T-helper 17 cell (primary cell): ENCODE measurements at places on chromosomes 1 and 21.

DNA sequence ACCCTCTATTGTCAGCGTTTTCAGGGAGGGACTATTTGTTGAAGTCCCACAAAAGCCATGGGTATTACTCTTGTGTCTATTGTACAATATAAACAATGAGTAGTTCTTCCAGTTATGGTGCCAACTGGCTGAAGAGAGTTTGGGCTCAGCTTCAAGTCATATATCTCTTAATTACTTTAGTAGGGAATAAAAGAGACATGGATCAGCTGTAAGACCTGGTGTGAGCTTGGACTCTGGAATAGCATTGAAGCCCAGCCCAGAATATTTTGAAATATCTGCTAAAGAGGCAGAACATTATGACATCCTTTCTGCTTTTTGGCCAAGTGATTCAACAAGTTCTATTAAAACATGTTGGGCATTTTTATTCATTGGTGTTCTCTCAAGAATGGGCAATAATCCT lies 224.9 kb downstream of the BACH1 start:
- no peak for DNase-seq

GRCh38 chr1:96741335-96741734 lies 19.8 kb downstream of the PTBP2 start:
- DNase-seq: no peak

GRCh38 chr21:34018185-34018584 lies 55.2 kb upstream of the MRPS6 start:
- no peak for DNase-seq

DNA sequence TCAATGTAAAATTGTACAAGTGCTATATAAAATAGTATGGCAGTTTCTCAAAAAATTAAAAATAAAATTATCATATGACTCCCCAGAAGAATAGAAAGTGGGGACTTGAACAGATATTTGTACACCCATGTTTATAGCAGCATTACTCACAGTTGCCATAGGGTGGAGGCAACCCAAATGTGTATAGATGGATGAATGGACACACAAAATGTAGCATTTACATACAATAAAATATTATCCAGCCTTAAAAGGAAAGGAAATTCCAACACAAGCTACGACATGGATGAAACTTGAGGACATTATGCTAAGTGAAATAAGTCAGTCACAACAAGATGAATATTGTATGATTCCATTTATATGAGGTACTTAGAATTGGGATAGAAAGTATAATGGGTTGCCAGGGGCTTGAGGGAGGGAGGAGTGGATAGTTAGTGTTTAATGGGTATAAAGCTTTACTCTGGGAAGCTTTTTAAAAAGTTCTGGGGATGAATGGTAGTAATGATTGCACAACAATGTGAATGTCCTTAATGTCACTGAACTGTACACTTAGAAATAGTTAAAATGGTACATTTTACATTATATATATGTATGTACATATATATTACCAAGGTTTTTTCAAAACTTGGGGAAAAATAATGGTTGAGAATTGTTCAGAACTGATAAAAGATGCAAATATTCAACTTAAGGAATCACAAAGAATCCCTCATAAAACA lies 53.0 kb upstream of the ADORA3 start:
- DNase-seq: no peak

DNA sequence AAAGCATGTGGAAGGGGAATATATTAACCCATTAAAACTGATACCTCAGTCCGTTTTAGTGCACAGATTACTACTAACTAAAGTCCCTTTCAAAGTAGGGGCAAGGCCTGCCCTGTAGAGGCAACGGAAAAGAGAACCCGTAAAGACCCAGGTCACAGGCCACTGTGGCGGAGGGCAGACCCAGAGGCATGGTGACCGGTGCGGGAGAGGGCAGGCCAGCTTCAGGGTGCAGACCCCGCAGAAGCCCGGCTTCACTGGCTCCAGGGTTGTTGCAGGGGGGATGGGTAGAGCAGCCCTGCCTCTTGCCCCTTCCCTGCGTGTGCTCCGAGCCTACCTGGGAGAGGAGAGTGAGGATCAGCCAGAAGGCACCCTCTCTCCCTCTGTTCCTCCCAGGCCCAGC lies 17.7 kb downstream of the CNTN2 start:
- no peak for DNase-seq

DNA sequence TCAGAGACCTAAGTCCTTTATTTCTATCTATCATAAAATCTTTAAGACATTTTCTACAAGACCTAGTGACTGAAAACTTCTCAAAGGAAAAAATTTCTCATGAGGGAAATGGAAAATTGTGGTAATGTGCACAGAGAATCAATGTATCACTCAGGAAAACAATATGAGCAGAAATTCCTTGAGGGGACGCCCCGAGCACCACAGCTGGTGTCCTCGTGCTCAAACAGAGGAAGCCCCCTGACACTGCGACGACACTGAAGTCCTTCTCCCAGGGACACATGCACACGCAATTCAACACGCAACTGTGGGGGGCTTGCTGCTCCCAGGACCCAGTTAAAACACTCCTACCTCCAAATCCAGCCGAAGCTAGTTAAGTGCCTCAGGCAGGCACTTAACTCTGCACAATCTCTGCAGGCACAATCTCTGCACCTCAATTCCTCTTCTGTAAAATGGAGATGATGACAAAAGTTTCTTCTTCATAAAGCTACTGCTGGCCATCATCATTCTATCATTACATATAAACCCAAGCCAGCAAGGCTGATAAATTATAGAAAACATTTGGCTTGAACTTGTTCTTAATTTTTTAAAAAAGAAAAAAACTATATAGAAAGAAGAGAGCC lies 16.0 kb downstream of the ZBTB17 start:
- DNase-seq: no peak

DNA sequence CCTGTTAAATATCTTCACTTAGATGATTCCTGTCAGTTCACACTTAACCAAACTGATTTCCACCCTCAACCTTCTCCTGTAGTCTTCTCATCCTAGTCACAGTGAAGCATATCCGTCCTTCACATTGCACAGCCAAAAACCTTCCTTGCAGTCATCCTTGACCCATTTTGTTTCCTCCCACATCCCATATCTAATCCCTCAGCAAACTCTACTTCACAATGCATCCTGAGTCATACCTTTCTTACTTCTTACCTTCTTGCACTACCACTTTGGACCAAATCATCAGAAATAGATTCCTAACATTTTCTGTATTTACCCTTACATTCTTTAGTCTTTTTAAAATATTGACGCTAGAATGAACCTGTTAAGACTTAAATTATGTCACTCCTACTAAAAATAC lies 86.9 kb downstream of the OLFML2B start:
- DNase-seq: no peak

GRCh38 chr1:181588631-181589030 lies 105.3 kb downstream of the CACNA1E start:
- DNase-seq: no peak

DNA sequence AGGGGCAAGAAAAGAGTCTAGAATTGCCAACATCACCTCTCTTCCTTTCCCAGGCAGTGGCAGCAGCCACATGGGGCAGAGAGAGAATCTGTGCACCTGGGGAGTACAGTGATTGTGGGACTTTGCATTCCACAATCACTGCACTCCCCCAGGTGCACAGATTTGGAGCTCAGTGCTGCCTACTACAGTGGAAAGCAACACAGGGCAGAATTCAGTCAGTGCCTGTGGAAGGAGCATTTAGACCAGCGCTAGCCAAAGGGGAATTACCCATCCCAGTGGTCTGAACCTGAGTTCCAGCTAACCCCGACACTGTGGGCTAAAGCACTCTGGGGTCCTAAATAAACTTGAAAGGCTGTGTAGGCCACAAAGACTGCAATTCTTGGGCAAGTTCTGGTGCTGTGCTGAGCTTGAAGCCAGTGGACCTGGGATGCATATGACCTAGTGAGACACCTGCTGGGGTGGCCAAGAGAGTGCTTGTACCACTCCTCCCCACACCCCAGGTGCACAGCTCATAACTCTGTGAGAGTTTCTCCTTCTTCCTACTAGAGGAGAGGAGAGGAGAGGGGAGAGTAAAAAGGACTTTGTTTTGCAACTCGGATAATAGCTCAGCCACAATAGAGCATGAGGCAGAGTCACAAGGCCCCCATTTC lies 50.3 kb downstream of the NUP210L start:
- no peak for DNase-seq

DNA sequence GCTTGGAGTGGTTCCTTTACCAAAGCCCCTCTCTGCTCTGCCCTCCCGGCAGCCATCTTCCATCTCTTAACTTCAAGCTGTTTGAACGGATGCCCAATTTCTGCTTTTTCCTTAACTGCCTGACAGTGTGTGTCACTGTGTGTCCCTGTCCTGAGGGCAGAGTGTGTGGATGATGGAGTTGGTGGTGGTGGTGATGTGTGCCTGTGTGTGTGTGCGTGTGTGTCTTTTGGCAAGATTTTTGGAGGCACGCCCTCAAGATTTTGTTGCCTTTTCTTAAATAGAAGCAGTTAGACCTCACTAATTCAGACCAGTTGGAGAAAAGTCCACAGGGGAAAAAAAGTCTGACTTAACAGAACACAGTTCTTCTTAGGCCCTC lies 30.3 kb downstream of the SERTAD4 start:
- no peak for DNase-seq

- DNase-seq: no peak
Measured at GRCh38 chr1:152107031-152107983, 7.9 kb downstream of the TCHH start.

GRCh38 chr21:38486706-38487105 lies 11.6 kb downstream of the ERG start:
- no peak for DNase-seq

- DNase-seq: peak; percentile 48
Measured at GRCh38 chr1:182595641-182596240, 6.7 kb upstream of the RNASEL start.

DNA sequence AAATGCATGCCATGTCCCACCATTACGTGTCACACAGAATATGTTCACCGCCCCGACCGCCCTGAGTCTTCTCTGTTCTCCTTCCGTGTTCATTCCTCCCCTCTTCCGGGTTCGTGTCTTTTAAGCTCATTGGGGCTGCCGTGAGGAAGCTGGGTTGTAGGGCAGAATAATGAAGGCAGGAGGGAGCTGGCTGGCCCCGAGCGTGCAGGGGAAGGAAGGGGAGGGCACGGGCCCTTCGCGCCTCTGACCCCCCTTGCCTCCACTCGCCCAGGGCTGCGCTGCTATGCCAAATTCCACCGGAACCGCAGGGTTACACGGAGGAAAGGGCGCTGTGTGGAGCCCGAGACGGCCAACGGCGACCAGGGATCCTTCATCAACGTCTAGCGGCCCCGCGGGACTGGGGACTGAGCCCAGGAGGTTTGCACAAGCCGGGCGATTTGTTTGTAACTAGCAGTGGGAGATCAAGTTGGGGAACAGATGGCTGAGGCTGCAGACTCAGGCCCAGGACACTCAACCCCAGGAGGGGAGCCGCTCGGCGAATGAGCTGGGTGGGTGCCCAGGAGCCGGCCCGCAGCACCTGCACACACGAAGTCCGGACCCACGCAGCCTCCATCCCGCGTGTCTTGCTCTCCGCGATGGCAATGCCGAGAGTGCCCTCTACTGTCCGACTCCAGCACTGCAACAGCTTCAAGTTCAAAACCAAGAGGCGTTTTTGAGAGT lies 16.5 kb upstream of the AGTRAP start:
- DNase-seq: peak; percentile 85

- peak; percentile 50 for DNase-seq
Measured at GRCh38 chr1:31422505-31423319, 9.7 kb downstream of the SERINC2 start.

- no peak for DNase-seq
Measured at GRCh38 chr21:31555741-31556191, 103.7 kb upstream of the SOD1 start.

DNA sequence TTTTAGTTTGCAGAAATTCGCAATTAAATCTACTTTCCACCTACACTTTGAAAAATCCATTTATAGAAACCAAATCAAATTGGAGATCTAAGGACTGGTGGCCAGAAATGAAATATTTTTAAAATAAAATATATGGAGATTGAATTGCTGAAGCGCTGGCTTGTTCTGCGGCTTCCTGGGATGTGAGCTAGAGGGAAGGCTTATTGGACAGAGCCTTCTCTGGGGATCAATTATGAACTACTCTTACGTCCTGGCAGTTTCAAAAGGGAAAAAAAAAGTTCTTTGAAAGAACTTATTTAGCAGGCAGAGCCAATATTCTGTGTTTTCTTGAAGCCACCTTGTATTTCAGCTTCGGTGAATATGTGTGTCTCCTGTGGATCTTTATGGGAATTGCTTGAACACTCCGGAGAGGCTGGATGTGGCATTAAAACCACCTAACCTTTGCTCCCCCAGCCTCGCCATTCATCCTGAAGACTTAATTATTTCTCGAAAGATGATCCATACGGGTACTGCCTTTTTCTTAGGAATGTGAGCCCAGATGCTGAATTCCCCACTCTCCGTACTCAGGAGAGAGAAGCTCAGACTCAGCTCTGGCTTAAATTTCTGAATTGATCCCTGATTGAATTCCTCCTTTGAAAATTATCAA lies 478.9 kb upstream of the VAMP3 start:
- no peak for DNase-seq

DNA sequence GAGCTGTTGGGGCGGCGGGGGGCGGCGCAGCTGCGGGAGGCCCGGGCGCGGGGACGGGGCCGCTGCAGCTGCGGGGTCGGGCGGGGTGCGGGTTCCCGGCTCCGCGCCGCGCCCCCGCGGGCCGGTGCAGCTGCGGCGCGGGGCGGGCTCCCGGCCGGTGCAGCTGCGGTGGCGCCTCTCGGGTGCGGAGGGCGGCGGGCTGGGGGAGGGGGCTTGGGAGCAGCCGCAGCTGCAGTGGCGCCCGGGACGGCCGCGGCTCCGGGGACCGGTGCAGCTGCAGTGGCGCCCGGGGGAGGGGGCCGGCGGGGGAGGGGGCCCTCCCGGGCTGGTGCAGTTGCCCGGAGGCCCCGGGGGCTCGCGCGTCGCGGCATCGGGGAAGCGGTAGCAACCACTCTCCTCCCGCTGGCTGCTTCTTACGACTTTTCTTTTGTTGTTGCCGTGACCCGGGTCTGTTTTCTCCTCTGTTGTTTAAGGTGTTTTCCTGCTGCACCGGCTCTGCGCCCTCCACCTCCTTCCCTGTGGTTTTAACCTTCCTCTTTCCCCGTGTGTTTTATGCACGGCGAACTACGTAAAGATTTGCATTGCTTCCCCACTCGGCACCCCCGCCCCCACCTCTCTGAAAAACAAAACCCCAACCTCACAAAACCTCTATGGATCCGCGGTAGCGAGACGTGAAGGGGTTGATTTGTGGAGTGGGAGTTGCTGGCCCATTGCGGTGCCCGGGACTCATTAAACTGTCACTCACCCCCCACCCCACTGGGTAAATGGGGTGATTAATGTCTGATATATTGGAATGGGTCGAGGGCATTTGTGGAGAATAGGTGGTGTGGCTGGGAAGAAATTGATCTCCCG lies 1.7 kb upstream of the ZBTB18 start:
- DNase-seq: peak; percentile 34

DNA sequence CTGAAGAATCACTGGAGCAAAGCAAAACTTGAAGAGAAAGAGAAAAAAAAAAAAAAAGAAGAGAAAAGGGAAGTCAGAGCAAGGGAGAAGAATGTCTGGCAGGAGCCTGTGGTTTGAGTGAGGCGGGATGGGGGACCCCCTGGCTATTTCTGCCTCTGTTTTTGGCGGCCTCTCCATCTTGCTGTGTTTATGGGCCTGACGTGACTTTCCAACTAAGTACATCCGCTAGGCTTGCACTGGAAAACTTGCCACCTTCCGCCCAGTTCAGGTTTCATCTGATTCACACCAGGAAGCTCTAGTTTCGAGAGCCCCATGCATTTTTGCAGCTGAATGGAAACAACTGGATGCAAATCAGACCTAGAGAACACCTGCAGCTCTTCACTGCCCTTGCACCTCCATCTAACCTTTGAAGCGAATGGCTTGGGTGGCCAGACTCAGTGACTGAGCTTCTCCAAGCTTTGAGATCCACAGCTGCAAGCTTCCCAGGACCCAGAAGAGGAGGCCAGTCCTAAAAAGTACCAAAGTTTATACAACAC lies 28.0 kb downstream of the TBX15 start:
- DNase-seq: no peak

GRCh38 chr1:14494911-14495310 lies 103.6 kb upstream of the KAZN start:
- DNase-seq: no peak
